Activated naive CD4-positive, alpha-beta T cell treated with anti-CD3 and anti-CD28 coated beads, Interleukin-2, amount 10 ng/mL, durations not matched to agents 7 days and 5 days (primary cell): ENCODE measurements at places on chromosomes 11 and 22.
A peak's percentile ranks its signal among the peaks of the same experiment; 100 is the strongest.

- no peak for DNase-seq
These were observed 65.5 kb downstream of the BMAL1 start for GRCh38 chr11:13343067-13343466.

DNA sequence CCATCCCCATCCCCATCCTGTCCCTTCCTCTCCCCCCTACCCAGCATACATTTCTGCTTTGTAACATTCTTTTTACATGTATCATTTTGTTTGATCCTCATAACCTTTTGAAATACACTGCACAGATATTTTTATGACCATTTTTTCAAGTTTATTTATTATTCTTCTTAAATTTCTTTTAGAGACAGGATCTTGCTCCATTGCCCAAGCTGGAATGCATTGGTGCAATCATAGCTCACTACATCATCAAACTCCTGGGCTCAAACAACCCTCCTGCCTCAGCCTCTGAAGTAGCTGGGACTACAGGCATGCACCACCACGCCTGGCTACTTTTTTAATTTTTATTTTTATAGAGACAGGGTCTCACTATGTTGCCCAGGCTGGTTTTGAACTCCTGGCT lies 99.4 kb upstream of the AKIP1 start:
- no peak for DNase-seq

DNA sequence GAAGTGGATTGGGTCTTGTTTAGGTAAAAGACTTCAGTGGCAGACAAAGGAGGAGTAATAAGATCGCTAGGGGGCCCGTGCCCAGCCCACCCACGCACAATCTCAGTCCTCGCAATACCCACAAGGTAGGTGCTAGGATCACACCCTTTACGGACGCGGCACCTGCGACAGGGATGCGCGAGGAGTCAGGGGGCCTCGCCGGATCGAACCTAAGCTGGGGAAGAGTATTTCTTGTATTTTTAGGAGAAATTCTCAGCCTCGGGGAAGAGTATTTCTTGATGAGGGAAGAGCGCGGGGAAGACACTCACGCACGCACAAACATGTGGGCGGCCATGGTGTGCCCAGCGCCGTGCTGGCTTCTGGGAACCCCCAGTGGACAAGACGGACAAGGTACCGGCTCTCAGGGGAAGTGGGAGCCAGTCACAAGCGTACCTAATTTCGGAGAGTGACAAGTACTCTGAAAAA lies 745 bp upstream of the FAM118A start:
- DNase-seq: no peak

GRCh38 chr11:64859542-64860414 lies 15.3 kb upstream of the CDC42BPG start:
- DNase-seq: peak; percentile 79

GRCh38 chr11:123815122-123815521 lies 9.0 kb upstream of the OR6M1 start:
- DNase-seq: no peak
